ENCODE measurements at places on chromosomes 6 and 20.
A peak's percentile ranks its signal among the peaks of the same experiment; 100 is the strongest.

DNA sequence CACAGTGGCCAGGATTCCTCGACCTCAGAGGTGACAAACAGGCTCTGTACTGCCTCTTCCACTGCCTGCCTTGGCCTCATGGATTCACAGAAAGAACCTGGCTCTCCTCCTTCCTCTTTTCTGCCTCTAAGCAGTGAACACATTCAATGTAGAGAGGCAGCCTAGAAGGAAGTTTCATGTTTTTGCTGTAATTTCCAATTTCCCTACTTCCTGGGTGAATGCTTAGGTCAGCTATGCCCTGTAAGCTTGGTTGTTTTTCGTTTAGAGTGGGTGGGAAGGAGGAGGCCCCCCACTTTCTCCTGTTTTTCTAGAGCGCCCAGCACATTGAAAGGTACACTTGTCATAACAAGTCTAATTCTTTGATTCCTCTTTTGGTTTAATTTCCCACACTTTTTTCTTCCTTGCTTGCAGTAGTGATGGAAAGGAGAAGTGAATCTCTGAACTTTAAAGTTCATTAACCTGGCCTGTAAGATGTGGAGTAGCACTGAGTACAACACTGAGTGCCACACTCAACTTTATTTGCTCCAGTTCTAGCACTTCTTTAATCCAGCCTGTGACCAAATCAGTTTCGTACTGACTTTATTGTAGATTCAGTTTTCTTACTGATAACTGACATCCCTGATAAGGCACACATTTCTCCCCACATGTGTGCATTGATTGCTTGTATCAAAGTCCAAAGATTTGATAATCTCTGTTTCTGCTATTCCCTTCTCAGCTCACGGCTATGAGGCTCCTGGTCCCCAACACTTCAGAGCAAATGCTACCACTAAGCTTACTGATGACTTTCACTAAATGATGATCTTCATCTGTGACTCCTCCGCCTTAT is 100.0 kb upstream of the MAN1A1 start:
- DNase-seq = no peak

GRCh38 chr6:26367114-26367513 is 2.1 kb downstream of the BTN3A2 start:
- DNase-seq = no peak

DNA sequence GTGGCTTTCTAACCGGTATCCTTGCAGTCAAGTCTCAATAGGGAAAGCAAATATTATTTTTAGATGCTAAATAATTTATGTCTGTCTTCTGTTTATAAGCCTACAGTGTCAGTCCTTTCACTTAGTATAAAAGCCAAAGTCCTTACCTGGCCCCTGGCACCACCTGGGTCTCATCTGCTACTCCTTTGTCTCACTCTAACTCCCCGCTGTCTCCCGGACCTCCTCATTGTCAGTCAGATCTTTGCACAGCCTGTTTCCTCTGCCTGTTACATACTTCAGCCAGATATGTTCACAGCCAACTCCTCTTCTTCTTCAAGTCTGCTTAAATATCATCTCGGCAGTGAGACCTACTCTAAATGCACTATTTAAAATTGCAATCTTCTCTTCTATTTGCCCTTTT is 84.2 kb downstream of the THEMIS start:
- DNase-seq = no peak

GRCh38 chr6:37650071-37650481 is 47.6 kb downstream of the MDGA1 start:
- DNase-seq = no peak

GRCh38 chr20:10336959-10337729 is 96.9 kb downstream of the MKKS start:
- DNase-seq = no peak

GRCh38 chr6:111899531-111899930 is 26.3 kb upstream of the FYN start:
- DNase-seq = no peak

DNA sequence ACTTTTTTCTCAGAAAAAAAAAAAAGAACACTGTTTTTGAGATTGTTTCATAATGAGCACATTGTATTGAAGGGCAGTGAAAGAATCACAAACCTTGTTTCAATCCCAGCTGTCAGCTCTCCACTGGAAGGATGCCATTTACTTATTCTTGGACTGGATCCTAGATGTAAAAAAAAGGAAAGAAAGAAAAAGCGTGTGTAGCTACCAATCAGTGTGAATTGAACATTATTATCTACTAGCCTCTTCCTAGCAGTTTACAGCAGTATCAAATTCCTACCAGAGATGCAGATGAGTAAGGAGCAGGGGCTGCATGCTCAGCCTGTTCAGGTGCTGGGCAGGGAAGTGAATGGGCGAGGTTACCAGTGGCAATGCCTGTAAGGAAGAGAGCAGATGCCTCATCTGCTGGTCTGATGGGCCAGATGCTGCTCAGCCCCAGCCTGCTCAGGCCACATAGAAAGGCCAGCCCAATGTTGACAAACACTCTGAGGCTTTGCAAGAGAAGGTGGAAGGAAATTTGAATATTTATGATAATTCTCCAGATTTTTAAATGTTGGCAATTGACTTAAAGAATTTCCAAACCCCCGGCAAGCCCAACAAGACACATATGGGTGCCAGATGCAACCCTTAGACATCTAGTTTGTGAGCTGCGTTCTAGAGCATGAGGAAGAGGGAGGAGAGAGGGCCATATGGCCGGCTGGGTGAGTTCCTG is 189.5 kb downstream of the IBTK start:
- DNase-seq = no peak

DNA sequence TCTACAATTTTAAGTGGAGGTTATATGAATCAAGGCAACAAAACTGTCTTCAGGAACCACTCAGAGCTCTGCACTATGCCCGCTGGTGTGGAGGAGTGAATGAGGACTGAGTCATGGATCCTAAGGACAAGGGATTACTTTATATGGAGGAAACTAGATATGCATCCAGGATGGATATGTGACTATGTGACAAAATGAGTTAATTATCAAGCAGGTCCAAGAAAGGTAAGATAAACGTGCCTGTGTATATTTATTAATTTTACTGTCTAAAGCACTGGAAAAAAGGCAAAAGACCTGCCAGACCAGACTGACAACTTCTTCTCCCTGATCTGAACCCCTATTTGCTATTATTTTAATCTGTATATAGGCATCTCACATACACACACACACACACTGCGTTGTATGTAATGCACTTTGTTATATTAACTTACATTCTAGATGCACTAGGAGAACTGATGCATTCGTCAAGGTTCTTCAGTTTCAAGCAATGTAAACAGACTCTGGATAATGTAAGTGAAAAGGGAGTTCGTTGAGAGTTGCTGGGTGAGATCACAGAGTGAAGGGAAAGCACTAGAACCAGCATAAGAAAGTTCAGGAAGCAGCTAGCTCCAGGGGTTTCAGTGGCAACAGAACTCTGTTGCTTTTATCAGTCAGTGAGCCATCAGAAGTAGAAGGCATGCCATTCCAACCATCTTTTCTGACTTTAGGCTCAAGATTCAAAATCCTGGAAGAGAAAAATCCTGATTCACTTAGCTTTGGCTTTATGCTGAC is 26.4 kb upstream of the ADGRG6 start:
- no peak for DNase-seq

DNA sequence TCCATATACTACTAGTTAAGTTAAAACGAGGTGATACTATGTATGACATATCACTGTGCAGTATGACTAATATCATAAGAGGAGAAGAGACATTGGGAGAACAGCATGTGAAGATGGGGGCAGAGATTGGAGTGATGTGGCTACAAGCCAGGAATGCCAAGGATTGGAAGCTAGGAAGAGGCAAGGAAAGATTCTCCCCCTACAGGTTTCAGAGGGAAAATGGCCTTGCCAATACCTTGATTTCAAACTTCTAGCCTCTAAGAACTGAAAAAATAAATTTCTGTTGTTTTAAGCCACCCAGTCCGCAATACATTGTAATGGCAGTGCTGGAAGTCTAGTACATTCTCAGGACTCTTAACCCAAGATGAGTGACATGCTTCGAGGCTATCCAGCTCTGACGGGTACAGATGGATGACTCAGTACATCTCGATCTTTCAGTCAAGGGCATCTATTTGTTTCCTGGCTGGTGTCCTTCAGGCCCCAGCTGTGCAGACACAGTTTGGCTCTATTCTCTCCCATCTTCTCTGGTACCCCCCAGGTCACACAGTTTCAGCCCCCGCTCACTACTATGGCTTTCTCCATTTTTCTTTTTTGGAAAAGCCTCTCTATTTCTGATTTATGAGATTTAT is 55.5 kb upstream of the THEMIS start:
- no peak for DNase-seq

GRCh38 chr6:53294095-53294494 is 54.7 kb downstream of the ELOVL5 start:
- no peak for DNase-seq

- peak; percentile 60 for DNase-seq
These were observed 61.4 kb upstream of the JARID2 start for GRCh38 chr6:15184441-15184861.

DNA sequence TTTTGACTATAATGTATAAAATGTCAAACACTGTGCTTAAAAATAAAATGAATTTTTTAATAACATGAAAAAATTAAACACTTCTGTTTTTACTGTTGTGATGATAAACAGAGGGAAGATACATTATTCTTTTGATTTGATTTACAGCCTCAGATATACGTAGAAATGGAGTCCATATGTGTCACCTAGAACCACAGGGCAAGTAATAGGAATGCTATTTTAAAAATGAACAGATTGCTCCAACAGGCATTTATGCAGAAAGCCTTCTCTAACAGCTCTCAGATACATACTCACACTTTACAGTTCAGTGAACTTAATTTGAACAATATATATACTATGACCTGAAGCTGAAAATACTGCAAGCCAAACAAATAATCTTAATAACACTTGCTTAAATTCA is 1551.0 kb downstream of the GRIK2 start:
- DNase-seq = no peak

DNA sequence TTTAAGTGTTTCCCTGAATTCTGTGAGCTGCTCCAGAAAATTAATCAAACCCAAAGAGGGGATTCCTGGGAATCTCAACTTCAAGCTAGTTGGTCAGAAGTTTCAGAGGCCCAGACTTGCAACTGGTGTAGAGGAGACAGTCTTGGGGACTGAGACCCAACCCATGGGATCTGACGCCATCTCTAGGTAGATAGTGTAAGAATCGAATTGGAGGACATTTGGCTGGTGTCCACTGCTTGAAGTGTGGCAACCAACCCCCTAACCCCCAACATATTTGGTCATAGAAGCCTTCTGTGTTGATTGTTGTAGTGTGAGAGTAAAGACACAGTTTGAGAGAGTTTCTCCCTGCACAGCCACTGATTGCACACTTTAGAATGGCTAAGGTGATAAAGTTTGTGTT is 103.5 kb upstream of the CARMIL1 start:
- no peak for DNase-seq

GRCh38 chr6:89794324-89794723 is 25.3 kb downstream of the MDN1 start:
- DNase-seq = peak; percentile 20

GRCh38 chr6:124076336-124077048 is 272.8 kb downstream of the NKAIN2 start:
- no peak for DNase-seq

- DNase-seq = no peak
These were observed 10.9 kb downstream of the DUSP15 start for GRCh38 chr20:31859266-31859997.

DNA sequence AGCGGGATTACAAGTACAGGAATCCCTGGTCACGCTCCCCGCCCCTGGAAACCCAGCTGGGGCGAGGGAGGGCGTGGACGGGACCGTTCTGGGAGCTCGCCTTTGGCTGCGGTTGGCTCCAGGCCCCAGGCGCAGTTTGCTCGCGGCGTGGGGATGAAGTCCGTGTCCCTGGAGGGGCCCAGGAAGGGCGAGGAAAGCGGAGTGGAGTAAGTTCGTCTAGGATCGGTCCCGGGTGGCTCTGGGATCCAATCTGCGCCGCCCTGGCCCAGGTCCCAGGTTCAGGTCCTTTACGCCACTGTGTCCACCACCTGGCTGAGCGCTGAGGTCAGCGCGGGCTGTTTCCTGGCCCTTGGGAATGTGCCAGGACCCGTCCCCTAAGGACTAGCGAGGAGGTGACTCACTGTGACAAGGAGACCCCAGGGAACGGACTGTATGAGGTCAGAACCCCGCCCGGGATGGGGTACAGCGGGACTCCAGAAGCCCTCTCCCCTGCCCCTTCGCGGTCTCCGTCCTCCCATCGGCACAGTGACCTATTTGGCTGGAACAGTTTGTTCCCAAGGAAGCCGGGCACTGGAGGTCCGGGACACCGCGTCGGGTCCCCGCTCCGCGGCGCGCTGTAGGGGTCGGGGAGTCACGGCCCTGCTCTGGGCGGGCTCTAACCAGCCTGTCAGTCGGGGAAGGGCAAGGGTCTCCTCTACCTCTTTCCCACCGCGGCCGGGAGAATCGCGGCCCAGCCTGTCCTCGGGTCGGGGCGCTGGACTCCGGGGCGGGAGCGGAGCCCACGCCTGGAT is 724 bp downstream of the CDKN1A start:
- DNase-seq = no peak

- DNase-seq = no peak
These were observed 7.2 kb upstream of the MDGA1 start for GRCh38 chr6:37704923-37705238.

DNA sequence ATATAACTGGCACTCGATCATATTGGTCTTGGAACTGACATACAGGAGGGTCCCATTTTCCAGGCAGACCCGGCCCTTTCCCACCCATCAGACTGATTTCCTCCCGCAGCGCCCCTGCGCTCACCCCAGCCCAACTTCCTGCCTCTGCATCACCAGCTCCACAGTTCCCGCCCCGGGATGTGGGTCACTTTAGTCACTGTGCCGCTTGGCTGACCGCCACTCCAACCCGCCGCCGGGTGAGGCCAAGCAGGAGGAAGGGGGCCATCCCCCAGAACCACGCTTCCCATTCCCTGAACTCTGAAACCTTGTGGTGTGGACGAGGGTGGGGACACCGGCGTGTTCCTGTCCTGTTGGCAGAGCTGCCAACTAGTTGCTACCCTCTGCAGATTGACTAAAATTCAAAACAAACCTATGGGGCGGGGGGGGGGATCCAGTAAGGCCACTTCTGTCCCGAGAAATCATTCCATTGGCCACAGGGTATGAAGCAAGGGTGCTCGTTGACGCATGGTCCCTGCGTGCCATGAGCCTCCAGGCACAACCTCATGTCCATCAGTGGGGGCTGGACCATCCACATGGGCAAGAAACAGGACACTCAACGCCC is 12.3 kb downstream of the TGM2 start:
- DNase-seq = no peak

GRCh38 chr6:44146685-44147084 is 11.9 kb upstream of the CAPN11 start:
- no peak for DNase-seq

- DNase-seq = peak; percentile 11
These were observed 174.4 kb upstream of the RIN2 start for GRCh38 chr20:19583532-19584175.
